ENCODE measurements at places on chromosomes 1 and 21. TPM values are rescaled to one million over a fixed set of nuclear protein-coding genes. Genes with fewer than 3 reads are reported as not detected.
A peak's percentile ranks its signal among the peaks of the same experiment; 100 is the strongest.

- DNase-seq, result no peak
These were observed 62.9 kb upstream of the LMO4 start for GRCh38 chr1:87265786-87266185.

GRCh38 chr1:180267761-180268555, 37.9 kb downstream of the LHX4 start:
- DNase-seq, result no peak

GRCh38 chr1:17550729-17551584, 11.5 kb downstream of the ARHGEF10L start:
- DNase-seq, result no peak

- DNase-seq, result no peak
These were observed 45.3 kb downstream of the SETD4 start for GRCh38 chr21:36015045-36015444.

GRCh38 chr1:201562257-201562656, 23.3 kb downstream of the NAV1 start:
- DNase-seq, result peak; percentile 62

GRCh38 chr1:113540335-113540734, 150.0 kb downstream of the MAGI3 start:
- DNase-seq, result no peak

- DNase-seq, result no peak
These were observed 44.5 kb downstream of the PIK3R3 start for GRCh38 chr1:46087891-46088290.

GRCh38 chr1:243554686-243555085, 295.4 kb downstream of the AKT3 start:
- DNase-seq, result no peak

The RNU1-1 gene
- total RNA-seq, result 4,234 TPM

The ECM1 gene
- 14.0 TPM for total RNA-seq
